ENCODE measurements at places on chromosomes 3 and 15.

- no peak for DNase-seq
Observed at GRCh38 chr15:65110676-65111292, 4.2 kb downstream of the UBAP1L start.

DNA sequence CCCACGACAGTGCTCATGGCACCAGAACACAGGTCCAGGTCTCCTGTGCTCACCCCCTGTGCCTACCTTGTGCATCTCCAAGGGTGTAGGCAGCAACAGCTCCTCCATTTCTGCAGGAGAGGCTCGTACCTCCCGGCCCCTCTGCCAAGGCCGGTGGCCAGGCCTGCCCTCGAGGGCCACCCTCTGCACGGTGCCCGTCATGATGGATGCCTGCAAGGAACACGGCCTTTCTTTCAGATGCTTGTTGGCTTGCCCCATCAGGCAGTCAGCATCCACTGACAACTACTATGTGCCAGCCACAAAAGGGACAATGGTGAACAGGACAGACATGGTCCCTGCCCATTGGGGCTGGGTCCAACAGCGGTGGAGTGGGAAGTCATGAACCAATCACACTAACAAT is 43.8 kb downstream of the GRIP2 start:
- DNase-seq: no peak

DNA sequence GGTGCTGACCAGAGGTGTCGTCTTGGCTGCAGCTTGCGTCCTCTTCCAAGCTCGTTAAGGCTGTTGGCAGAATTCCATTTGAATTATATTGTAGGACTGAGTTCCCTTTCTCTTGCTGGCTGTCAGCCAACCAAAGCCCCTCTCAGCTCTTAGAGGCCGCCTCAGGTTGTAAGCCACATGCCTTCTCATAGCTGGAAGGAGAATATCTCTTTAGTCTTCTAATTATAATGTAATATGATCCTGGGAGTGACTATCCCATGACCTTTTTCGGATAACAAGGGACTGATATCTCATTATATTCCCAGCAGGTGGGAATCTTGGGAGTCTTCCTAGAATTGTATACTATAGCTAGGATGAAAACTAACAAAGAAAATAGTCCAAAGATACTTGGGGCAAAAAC is 4.8 kb downstream of the SCG5 start:
- DNase-seq: peak; percentile 78

DNA sequence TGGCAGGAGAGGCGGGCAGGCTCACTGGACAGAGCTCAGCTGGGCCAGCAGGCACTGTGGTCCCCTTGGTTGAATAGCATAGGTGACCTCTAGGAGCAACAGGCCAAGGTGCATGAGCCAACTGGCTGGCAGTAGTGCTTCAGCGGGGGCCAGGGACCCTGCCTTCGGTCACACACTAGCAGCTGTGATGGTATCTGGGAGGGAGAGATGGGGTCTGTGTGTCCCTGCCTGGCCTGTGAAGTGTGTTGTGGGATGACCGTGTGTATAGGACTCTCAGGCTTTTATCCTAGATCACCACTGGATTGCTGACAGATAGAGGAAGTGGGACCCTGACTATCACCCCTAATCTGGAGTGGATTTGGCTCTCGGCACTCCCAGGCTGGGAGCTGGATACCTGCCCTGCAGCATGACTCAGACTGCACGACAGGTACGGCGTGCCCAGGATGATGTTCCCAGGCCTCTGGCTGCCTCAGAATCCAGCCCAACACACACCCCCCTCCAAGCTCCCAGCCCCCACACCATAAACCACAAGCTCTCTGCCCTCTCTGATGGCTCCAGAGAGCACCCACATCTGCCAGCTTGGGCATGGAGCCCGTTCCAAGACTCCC is 7.8 kb downstream of the RPS17 start:
- no peak for DNase-seq

Data from cardiac muscle cell (in vitro differentiated cells and primary cell).